Mammary epithelial cell (primary cell): ENCODE measurements at places on chromosomes 4 and X. TPM values are rescaled to one million over a fixed set of nuclear protein-coding genes. Genes with fewer than 3 reads are reported as not detected.
A peak's percentile ranks its signal among the peaks of the same experiment; 100 is the strongest.

TBX22 gene
- not detected for total RNA-seq

MAB21L2 gene
- total RNA-seq: not detected

SASH3 gene
- not detected for total RNA-seq

DNA sequence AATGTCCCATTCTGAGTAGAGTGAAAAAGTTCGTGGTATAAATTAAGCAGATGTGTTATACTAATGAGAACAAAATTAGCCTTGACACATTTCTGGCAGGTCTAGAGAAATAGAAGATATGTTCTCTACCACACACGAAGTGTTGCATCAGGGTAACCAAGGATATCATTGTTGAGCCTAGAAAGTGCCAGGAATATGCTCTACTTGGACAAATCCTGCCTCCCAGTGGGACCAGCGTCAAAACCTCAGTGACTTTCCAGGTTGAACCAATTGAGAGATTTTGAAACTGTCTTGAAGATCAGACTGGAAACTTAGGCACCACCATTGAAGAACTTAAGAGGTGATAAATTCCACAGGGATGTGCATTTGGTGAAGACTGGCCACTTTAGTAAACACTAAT lies 115.9 kb downstream of the HPGD start:
- no peak for DNase-seq

DNA sequence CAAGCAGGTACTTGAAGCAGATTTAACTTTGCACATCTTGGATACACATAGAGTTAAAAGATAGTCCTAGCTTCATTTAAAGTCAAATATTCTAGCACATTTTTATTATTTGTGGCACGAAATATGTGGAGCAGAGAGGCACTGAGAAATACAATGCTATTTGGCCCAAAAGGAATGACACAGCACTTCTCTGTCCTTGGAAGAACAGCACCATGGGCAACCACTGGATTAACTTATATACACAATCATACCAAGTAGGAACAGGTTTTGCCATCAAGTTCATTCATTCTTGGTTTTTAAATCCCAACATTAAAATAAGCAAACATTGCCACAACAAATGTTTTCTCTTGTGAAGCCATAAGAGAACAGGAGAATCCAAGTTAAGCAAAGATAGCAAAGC lies 924 bp upstream of the ENAM start:
- no peak for DNase-seq

- DNase-seq: peak; percentile 72
These were observed 58.2 kb upstream of the PTCHD1 start for GRCh38 chrX:23276475-23276874.

- DNase-seq: no peak
These were observed 5.4 kb upstream of the SHROOM3 start for GRCh38 chr4:76429636-76430035.

DNA sequence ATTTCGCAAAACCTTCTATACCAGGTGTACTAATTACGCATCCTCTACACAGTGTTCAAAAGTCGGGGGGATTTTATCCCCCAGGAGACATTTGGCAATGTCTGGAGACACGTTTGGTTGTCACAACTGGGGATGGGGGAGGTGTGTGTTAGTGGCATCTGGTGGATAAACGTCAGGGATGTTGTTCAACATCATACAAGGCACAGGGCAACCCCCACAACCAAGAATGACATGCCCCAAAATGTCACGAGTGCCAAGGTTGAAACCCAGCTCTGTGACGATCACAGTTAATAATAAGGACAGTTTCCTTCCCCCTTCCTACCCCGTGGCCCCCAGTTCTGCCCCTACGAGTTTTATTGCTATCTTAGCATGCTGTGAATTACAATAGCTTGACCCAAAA lies 15.9 kb upstream of the SEL1L3 start:
- DNase-seq: no peak

GRCh38 chr4:3190549-3190948 lies 58.4 kb upstream of the MSANTD1 start:
- no peak for DNase-seq

DNA sequence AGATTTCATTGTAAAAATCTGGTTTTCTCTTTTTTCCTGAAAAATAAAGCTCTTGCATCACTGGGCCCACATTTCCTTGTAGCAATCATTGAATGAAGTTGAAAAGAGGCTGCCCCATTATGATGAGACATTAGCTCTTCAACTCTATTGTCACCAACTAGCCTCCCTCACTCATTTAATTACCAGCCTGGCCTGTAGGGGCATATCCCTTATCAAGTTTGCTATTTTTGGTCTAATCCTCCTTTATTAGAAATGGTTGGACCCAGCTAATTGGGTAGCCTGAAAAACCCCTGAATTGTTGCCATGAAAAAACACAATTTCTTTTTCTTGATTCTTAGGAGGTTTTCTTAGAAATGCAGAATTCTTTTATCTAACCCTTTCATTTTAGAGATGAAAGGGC lies 164.6 kb upstream of the CASK start:
- DNase-seq: no peak

GRCh38 chr4:1414831-1415680 lies 8.8 kb upstream of the NKX1-1 start:
- DNase-seq: no peak

DNA sequence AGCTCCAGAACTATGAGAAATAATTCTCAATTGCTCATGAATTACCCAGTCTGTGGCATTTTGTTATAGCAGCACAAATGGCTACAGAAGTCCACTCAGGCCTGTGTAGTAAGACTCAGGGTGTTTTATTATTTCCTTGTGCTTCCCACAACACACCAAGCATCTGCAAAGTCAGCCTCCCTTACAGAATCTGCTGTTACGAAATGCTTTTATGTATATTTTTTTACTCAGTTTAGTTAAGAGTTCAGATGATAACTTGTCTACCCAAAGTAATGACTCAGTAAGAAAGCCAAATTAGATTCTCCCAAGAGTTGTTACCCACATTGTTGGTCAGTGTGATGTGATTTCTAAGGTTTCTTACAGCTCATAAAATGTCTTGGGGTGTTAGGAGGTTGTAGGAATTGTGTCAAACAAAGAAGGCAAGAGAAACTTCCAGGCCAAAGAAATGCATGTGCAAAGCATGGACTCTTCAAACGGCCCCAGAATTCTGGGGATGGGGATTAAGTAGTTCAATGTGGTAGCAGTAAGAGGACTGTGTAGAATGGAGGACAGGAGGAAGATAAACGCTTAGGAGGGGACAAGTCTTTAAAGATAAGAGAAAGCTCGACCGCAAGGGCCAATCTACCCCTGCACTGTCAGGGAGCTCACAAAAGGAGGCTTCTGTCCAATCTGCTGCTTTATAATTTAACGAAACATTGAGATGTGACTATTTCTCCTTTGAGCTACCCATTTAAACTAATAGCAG lies 35.4 kb upstream of the TMEM184C start:
- peak; percentile 64 for DNase-seq

DNA sequence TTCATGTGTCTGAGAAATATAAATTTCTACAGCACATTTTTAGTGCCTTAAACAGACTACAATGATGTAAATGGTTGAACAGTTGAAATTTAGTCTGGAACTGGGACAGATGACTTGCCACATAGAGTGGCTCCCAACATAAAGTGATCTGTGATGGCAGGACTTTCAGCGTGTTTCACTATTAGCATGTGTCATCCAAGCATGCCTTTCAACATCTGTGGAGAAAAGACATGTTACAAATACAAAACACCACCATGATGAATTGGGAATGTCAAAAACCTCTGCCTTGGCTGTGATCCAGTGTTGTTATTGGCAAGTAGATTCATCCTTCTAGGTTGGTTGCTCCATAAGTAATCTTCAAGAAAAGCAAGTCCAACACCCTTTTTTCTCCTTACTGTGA lies 348.7 kb downstream of the MAPK10 start:
- DNase-seq: peak; percentile 62

DNA sequence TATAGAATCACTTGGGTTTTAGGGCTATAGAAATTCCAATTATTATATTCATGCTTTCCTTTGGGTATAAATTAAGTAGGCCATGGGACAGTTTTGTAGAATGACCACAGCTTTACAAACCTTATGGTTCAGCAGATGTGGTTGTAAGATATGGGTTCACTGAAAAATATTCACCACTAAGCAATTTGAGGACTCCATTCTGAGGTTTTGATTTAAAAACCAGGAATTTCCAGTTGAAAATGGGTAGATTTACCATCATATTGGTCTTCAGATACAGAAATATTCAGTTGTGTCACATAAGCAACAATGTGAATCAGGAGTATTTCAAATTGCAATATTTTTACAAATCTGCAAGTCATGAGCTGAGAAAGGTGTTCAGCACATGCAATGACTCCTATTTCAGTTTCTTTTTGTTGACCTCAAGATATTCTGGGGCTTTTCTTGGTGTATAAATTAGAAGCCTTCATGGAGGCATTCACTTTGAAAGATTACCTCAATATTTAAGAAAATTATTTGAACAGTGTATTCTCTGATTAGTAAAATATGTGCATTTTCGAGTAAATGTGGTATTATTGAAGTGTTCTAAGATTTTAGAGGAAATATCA lies 218.4 kb upstream of the HCCS start:
- peak; percentile 4 for DNase-seq

DNA sequence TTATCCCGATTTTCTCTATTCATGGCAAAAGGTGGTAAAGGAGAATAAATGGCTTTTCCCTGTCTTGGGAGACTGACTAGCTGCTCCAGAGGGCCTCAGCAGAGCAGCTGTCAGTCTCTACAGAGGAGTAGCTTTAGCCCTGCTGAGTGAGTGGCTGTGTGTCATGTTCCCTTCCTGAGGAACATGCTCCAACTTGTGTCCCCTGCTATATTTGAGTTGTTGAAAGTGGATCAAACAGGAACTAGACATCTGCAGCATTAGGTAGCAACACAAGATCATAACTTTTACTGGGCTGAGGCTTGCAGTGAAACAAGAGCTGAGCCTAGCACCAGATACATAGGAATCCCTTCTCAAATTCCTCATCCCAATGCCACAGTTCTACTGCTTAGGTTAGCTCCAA lies 26.7 kb upstream of the PLAC1 start:
- peak; percentile 83 for DNase-seq

GRCh38 chr4:144174401-144175067 lies 34.0 kb upstream of the GYPA start:
- DNase-seq: peak; percentile 50
